ENCODE measurements at places on chromosomes 16 and 17.

DNA sequence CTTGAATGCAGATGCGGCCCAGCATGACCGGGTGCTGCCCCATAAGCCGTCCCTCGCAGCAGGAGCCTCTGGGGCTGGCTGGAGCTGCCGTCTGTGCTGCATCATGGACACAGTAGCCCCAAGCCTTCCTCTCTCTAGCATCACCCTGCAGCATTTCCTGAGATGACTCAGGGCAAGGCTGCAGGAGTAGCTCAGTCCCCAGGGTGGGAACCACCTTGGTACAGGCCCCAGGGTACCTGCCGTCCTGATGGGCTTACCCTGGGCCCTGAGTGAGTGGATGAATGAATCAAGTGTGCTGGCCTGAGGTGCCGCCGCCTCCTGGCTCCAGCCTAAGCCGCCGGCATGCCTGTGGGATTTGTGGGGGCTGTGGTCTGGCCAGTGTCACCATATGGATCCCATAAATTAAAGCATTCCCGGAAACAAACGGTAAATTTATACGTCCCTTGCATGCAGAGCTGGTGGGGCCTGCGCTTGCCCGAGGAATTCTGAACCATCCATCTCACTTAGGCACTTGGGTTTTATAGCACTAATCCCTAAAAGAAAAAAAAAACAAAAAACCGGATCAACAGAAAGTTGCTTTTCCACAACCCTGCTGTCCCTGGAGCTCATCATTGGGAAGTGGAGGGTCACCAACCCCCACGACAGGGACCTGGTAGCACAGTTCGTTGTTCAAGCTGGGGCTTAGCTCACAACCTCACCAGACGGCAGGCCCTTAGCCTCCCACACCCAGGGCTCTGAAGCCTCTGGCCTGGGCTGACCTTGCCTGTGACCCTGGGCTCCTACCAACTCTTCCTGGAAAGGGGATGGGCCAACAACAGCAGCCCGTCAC is 242.6 kb upstream of the CIBAR2 start:
- DNase-seq: no peak

DNA sequence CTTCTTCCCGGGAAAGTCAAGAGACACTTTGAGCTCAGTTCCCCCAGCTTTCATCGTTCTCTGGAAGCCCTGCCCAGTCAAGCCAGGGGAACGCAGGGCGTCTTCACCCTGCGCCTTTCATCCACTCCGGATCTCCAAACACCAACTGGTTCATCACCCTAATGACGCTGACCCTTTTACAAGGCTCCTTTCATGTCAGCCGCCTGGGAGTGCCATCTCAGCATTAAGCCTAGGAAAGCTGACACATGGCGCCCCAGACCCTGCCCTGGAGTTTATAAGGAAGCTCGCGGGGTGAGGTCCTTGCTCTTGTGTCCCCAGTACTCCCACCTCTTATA is 594 bp upstream of the DNAJC7 start:
- no peak for DNase-seq

DNA sequence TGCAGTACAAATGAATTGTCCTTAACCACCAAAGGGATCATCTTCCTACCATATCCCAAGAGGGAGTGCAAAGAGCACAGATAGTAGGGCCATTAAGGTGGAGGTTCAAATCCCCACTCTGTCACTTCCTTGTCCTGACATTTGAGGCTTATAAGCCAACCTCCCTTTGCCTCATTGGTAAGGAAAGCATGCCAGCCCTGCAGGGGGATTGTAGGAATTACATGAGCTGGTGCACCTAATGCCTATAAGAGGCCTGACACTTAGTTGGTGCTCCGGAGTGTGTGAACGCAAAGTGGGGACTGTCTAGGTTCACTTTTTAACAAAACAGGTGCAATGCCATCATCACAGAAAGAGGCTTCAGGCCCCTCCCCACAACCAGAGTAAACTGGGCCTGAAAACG is 374.4 kb downstream of the SNX29 start:
- DNase-seq: no peak

DNA sequence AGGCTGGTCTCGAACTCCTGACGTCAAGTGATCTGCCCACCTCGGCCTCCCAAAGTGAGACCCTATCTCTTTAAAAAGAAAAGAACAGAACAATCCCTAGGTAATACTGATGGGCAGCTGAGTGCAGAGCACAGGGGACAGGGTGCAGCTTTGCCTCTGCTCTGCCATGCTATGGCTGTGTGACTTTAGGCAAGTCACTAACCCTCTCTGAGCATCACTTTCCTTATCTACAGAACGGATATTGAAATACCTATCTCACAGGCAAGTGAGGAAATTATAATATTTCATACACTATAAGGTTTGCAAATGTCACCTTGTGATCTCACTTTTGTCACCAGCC is 4.1 kb downstream of the CASKIN2 start:
- DNase-seq: no peak

All from activated naive CD4-positive, alpha-beta T cell (primary cell).